ENCODE measurements at places on chromosomes 7 and 10.

- no peak for DNase-seq
These were observed 183.7 kb downstream of the RPS24 start for GRCh38 chr10:78217336-78217735.

- DNase-seq: no peak
These were observed 149.8 kb downstream of the NSUN6 start for GRCh38 chr10:18501629-18502028.

DNA sequence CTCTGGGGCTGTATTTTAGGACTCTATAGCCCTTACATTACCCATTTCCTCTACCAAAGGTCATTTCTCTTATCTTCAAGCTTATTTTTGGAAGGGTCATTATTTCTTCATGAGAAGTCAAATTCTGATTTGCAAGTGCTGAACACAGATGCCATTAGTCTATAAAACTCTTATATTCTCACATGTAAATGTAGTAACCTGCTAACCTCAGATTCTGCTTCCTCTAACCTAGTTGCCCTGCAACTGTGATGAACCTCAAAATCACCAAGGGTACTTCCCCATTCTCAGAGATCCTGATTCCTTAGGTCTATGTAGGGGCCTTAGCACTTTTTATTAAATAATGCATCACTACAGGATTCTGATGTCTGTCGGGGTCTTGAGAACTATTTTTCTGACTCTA, 6.3 kb downstream of the FAS start:
- no peak for DNase-seq

- DNase-seq: no peak
These were observed 123.7 kb downstream of the IMMP2L start for GRCh38 chr7:111438369-111439289.

DNA sequence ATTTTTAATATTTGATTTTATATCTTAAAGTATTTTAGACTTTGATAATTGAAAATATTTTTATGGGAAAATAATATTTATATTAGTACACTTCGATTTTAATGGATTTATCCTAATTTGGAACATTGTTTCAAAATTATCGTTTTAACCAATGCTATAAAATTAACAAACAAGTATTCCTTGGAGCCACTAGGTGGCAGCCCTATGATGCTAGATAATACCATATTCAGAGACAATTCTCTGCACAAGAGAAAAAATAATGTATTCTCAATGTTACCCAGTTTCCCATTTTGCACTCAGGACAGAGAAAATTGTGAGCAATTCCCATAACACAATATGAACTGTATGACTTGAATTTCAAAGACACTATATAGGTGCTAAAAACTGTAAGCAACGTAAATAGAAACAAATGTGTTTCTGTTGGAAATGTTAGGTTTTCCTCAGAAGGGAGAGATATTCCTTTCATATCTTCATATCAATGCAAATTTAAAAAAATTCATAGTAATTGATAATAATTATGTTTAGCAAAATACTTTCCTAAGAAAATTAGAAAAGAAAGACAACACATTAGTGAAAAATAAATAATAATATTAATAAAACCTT, 237.8 kb downstream of the SEMA3E start:
- no peak for DNase-seq

DNA sequence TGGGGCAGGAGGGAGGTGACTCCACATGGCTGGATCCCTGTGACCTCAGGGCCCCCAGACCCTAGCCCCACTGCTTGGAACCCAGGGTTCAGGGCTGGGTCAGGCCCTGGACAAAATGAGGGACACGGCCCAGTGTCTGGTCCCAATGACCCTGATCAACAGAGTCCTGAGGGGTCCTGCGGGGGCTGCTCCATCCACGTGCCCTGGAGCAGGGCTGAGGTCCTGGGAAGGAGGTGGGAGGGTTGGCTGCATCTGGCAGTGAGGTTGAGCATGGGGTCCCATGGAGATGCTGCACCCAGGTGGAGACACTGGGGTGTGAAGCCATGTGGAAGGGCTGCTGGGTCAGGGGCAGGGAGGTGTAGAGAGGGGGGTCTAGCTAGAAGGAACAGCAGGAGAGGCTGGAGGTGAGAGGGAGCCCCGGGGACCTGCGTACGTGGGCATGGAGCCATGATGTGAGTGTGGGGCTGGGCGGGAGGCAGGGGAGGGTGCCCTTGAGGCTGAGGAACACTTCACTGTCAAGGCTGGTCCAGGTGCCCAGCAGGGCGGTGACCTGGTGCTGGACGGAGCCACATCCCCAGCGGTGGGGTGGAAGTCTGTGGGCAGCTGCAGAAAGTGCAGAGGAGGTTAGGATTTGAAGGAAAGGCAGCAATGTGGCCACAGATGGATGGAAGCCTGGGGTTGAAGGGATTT, 604 bp downstream of the SCART1 start:
- no peak for DNase-seq

GRCh38 chr10:84685047-84685660, 356.8 kb downstream of the CCSER2 start:
- no peak for DNase-seq

GRCh38 chr10:70761727-70762350, 23.3 kb downstream of the TBATA start:
- DNase-seq: no peak

- DNase-seq: no peak
These were observed 100.5 kb downstream of the INPP5A start for GRCh38 chr10:132638130-132638515.

GRCh38 chr10:62460393-62460792, 86.2 kb downstream of the ZNF365 start:
- DNase-seq: no peak

GRCh38 chr10:124921261-124921660, 20.7 kb upstream of the ZRANB1 start:
- DNase-seq: no peak

GRCh38 chr7:79452495-79453265, 787 bp downstream of the MAGI2 start:
- DNase-seq: no peak

Data from CD8-positive, alpha-beta memory T cell (primary cell).